ENCODE measurements at places on chromosomes 4 and X. TPM values are rescaled to one million over a fixed set of nuclear protein-coding genes. Genes with fewer than 3 reads are reported as not detected.

GRCh38 chrX:17529151-17529745 lies 154.2 kb downstream of the NHS start:
- DNase-seq: no peak

DNA sequence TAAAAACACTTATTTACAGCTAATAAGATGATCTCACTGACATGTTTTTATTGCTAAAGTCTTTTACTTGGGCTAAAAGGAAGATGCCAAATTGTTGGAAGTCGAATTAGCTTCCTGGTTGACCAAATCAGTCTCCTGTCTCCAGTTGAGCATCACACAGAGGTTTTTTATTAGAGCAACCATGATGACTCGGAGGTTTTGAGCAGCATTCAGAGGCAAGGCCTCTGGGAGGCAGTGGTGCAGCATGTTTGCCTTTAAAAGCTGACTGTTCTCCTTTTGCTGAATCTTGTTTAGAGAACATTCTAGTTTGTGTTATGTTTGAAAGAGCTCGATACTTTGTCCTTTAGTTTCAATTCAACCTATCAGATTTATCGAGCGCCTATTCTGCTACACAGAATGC lies 2.1 kb downstream of the UCHL1 start:
- peak; percentile 63 for DNase-seq

GRCh38 chrX:22147214-22147613 lies 115.1 kb downstream of the PHEX start:
- DNase-seq: no peak

DNA sequence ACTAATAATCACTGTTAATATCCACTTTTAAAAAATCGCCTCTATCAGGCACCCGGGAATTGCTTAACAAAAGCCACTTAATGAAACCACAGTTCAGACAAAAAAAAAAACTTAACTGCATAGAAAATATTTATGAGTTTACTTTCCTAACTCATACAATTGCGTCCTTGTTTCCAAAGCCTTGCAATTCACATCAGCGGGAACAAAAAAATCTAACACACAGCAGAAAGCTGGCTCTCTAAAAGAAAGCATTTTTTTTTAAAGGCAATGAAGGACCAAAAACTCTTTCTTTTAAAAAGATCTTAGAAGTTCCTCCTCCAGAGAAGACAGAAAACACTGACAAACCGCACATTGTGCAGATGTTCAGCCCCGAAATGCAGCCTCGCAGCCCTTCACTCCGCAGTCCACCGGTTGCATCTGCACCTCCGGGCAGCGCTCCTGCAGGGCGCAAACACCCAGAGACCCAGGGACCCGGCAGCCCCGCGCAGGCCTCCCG lies 812 bp downstream of the FAT1 start:
- peak; percentile 52 for DNase-seq

DNA sequence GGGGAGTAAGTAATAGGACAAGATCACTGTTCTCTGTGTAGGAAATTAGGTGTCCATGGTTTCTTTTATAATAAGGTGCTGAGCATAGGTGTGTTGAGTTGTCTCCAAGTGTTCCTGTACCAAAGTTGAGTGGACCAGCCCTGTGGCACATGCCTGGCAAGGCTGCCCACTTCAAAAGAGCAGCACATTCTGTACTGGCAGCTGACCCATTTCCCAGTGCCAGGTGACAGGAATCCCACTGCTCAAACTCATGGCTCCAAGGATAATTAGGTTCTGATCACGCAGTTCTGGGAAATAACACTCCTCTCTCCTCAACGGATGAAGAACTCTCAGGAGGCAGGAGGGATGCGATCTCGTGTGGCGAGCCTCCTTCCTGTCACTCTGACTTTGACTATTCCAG lies 12.8 kb upstream of the LGI2 start:
- no peak for DNase-seq

GRCh38 chr4:181146051-181146450 lies 1097.2 kb upstream of the TENM3 start:
- no peak for DNase-seq

- DNase-seq: no peak
Measured at GRCh38 chrX:136034668-136035067, 49.4 kb downstream of the SLC9A6 start.

DNA sequence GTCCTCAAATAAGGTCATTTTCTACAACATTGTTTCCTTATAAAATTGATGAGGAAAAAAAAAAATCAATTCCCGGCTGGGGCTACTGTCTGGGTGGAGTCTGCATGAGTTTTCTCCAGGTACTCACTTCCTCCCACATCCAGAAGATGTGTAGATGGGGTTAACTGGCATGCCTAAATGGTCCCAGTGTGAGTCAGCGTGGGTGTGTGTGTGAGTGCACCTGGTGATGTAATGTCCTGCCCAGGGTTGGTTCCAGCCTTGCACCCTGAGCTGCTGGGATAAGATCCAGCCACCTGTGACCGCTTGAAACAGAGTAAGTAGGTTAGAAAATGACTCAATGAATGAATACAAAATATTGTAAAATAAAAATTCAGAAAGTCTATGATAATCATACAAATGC lies 11.1 kb downstream of the USP26 start:
- no peak for DNase-seq

DNA sequence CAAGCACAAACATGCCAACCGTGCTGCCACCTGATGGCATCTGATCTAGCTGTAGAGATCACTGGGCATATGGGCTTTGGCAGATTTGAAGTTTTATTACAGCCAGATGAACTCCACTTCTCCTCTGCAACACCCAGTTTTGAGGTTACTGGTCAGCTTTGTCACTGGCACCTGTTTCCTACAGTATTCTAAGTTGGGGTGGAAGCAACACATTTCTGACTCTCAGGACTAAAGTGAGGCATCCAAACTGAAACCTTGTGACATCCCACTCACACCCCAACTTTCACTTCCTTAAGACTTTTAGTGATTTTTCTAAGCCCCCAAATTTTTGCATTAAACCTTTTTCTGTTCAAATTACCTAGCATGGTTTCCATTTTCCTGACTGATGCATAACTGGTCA lies 115.1 kb upstream of the PCDH18 start:
- no peak for DNase-seq

DNA sequence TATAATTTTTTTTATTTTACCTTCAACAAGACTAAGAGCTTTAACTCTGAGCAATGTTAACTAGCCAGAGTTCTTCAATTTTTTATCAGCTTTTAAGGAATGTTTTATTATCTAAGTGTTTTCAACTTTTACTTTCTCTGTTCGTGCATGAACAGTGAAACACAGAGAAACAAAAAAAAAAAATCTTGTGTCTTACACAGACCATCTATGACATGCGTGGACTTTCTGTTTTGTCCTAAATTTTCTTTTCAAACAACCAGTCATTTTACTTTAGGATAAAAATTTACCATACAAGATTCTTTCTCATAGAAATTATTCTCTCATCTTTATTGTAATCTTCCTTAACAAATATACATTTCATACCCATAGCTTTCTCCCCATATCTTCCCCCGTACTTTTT lies 731.9 kb upstream of the PCDH10 start:
- peak; percentile 62 for DNase-seq

GRCh38 chr4:4439782-4440181 lies 52.9 kb downstream of the NSG1 start:
- no peak for DNase-seq

DNA sequence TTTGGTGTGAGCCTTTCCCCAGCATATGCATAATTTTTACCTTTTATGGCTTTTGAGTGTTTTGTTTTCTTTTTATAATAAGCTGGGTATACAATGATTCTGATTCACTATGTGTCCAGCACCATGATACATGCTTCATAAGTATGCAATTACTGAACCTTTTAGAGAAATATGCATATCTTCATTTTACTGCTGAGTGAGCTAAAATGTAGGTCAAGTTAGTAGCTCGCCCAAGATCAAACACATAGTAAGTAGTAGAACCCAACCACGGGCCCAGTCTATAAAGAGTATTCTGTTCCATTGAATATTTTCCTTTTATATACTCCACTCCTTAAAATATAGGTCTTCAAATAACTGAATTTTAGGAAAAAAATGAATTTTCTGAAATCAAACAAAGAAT lies 362.4 kb upstream of the HTR2C start:
- no peak for DNase-seq

DNA sequence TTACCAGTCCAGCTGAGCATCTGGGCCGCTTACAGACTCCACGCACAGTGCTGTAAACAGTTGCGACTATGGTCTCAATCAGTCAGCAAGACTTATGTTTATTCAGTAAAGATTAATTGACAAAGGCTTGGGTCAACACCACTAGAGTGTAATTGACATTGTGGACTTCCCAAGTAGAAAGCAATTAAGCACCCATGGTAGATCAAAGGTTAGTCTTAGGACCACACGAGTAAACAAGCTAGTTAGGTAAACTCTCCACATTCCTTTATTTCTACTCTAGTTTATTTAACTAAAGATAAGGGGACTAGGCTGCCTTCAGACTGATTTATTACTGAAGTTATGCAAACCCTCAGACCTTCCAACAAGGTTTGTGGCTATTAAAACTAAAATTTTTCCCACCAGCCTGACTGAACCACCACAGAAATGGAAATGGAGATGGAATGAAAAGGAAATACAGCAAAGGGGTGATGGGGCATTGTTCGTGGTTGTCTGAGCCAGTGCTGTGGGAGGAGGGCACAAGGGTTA lies 44.2 kb downstream of the MTHFD2L start:
- no peak for DNase-seq

GRCh38 chr4:140807491-140808252 lies 51.5 kb upstream of the TBC1D9 start:
- DNase-seq: no peak

DNA sequence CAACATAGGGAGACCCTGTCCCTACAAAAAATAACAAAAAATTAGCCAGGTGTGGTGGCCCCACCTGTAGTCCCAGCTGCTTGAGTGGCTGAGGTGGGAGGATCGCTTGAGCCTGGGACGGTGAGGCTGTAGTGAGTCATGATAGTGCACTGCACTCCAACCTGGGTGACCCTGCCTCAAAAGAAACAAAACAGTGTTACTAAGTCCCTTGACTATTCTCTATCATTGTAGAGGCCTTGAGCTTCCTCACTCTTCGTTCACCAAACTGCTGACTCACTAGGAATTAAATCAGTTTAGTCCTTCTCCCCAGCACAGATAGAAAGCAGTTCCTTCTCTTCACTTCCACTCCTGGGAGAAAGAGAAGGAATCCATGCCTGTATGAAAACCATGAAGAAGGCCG lies 14.5 kb downstream of the CDS1 start:
- DNase-seq: no peak

GRCh38 chr4:78951862-78952472 lies 12.7 kb upstream of the PAQR3 start:
- DNase-seq: peak; percentile 60

DNA sequence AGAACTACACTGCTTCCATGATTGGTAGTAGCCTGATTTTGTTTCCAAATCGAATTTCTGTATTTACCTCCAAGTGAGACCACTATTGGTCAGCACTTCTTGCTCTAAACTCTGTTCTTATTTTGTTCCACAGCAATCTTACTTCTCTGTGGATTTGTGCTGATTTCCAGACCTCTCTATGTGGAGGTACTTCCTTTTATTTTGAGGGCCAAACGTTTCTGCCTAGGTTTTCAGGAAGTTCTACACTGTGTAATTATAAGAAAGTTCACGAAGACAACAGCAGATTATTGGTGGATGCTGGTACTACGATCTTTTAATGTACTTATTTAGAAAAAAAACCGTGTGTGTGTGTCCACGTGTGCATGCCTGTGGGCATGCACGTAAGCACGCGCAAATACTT lies 46.7 kb downstream of the DTHD1 start:
- no peak for DNase-seq

DNA sequence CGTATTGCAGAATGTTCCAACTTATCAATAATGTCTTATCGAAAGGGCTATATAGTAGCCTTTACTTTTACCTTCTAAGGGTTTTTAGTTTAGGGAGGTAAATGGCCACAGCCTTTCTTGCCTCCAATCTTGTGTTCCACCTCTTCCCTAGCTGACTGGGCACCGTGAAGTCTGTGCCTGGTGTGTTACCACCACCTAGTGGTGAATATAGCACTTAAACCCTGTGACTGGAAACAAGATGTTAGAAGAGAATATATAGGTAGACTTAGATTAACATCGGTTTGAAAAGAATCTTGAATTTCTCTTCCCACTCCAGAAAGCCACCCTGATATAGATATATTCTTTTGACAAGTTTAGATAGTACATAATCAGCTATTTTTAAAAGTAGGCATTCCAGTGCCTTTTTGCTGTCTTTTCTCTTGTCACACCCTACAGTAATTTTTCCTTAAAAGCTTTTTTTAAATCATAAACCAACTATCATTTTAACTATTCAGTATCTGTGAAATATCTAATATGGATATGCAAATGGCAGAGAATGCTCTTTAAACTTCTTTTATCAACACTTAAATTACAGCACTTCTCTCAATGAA lies 27.8 kb upstream of the ADH7 start:
- peak; percentile 88 for DNase-seq

GRCh38 chr4:120691536-120691935 lies 231.0 kb downstream of the PRDM5 start:
- DNase-seq: no peak

- DNase-seq: no peak
Measured at GRCh38 chr4:156933633-156934258, 37.9 kb downstream of the PDGFC start.

DNA sequence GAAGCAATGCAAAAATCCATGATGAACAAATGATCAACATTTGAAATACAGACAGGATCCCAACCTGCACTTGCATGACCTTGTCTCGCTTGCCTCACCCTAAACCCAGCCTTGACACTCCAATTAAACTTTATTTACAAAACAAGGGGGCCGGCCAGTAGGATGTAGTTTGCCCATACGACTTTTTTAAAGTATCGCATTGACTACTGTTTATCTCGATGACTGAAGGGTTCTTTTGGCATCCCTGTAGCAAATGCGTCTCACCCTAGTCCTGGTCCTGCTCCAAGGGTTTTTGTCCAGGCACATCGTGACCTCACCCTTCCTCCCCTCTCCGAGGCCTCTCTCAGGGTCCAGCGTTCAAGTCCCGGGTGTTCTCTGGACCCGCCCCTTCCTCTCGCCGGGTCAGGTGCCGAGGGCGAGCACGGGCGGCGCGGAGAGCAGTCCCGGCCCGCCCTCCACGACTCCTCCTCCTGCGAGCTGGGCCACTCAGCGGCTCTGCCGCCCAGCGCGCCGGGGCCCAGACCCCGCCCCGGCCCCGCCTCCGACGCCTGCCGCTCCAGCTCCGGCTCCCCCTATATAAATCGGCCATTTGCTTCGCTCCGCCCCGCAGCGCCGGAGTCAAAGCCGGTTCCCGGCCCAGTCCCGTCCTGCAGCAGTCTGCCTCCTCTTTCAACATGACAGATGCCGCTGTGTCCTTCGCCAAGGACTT lies at the start of gene SLC25A5:
SLC25A5 (plus strand) TSS at position 603 of the 709 bp plus-strand sequence; CDS start at position 675, 72 bp downstream.
- DNase-seq: peak; percentile 84

- DNase-seq: peak; percentile 49
Measured at GRCh38 chrX:30196322-30196721, 19.0 kb upstream of the MAGEB2 start.

Gene STATH
- total RNA-seq: not detected

Gene PAK3
- 5.0 TPM for total RNA-seq

Gene TIGD4
- total RNA-seq: 1.7 TPM

Gene KLKB1
- total RNA-seq: 10.9 TPM

Gene SEC24B
- total RNA-seq: 32.8 TPM

Gene GPR78
- 2.6 TPM for total RNA-seq

Gene XPNPEP2
- not detected for total RNA-seq

Gene SNX12
- 75.3 TPM for total RNA-seq

Gene PROM1
- total RNA-seq: 66.6 TPM

Gene LPAR4
- 14.9 TPM for total RNA-seq

Gene PCDH7
- 10.8 TPM for total RNA-seq
